ENCODE measurements at places on chromosomes 3 and 15.

DNA sequence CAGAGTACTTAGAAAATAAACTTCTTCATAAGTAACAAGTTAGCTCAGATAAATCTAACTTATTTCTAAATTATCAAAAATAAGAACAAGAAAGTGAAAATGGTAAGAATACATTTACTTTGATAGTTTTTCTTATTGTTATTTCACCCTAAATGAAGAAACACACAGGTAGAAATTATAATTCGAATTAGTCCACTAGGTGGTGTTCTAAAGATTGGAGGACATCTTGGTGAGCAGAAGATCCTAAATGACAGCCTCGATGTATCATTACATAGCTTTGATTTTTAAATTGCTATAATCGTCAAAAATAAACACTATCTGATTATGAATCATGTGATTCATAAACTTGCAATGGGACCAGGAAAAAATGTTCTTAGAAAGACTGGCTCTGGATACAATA is 280.8 kb upstream of the UBE2E2 start:
- H3K4me3 ChIP-seq = no peak overlapping the region
- no peaks in the 10 kb centered on the region for H3K4me1 ChIP-seq
- no peak overlapping the region for H3K27ac ChIP-seq
- H3K36me3 ChIP-seq = no peaks in the 10 kb centered on the region

DNA sequence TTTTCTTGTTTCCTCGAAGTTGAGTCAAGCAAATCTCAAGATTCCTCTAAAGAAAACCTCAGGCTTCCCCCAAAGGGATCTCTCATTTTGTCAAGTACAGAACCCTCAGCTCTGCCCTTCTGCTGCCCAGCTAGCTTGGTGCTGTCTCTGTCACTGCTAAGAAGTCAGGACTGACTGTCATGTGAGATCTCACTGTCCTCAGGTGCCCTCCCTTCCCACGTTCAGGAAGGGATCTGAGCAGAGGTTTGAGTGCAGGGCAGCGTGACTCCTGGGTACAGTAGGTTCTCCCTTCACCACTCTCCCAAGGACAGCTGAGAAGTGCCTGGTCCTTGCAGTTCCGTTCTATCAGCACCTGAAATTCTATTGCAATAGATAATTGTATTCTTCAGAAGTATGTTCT is 229.7 kb downstream of the SLCO3A1 start:
- peak overlapping the region; percentile 62 for H3K27ac ChIP-seq
- no peaks in the 10 kb centered on the region for H3K27me3 ChIP-seq
- DNase-seq = peak; percentile 63
- H3K36me3 ChIP-seq = no peaks in the 10 kb centered on the region
- peaks cover 13% of the 10 kb centered on the region for H3K4me1 ChIP-seq

DNA sequence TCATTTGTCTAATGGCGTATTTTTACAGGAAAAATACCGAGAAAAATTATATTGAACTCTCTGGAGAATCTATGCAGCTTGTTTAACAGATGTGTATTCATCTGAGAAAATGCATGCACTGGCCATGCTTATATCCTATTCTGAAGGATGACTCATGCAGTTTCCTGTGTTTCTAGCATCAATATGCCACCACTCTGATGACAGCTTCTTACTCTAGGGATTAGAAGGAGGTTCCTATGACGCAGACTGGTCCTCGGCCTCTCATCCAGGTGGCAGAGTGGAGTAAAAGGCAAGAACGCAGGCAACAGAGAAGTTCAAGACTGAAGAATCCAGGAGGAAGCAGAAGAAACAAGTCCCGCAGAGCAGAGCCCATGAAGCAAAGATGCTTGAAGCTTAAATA is 910.0 kb upstream of the ROBO1 start:
- no peaks in the 10 kb centered on the region for H3K36me3 ChIP-seq
- no peaks in the 10 kb centered on the region for H3K4me1 ChIP-seq
- H3K27ac ChIP-seq = no peak overlapping the region

GRCh38 chr3:111721747-111722146 is 126.6 kb upstream of the ZBED2 start:
- no peaks in the 10 kb centered on the region for H3K27me3 ChIP-seq
- no peak overlapping the region for H3K4me3 ChIP-seq
- no peaks in the 10 kb centered on the region for H3K4me1 ChIP-seq

DNA sequence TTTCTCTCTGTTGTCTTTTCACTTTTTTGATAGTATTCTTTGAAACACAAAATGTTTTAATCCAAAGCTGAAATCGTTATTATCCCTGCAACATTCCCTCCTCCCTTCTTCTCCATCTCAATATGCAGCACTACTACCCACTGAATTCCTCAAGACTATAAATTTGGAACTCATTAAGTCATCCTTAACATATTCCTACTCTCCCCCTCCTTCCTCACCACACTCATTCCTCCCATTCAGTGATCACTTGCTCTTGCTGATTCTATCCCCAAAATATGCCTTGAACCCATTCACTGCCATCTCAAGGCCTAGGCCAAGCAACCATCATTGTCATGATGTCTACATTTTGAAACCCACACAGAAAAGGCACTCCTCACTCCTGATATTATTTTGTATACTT is 2.4 kb upstream of the PIK3R4 start:
- H3K4me3 ChIP-seq = no peak overlapping the region
- no peak overlapping the region for H3K27ac ChIP-seq
- H3K27me3 ChIP-seq = no peaks in the 10 kb centered on the region
- no peak for DNase-seq
- no peaks in the 10 kb centered on the region for H3K4me1 ChIP-seq

DNA sequence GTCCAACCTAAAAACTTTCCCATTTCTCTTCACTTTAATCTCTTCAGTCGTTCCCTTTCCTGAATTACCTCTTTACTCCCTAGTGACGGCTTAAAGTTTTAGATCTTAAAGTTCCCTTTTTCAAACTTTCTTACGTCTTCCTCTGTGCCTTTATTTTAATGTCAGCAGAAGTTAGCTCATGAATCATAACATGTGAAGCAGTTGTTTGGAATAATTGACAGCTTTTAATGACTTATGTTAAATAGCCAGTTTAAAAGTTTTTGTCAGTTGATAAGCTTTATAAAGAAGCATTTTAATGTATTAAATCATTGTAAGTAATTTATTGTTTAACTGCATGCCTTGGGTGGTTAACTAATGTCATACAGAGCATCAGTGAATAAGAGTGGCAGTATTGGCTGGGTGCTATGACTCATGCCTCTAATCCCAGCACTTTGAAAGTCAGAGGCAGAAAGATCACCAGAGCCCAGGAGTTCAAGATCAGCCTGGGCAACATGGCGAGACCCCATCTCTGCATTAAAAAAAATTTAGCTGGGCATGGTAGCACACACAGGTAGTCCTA is 33.9 kb downstream of the PIK3CA start:
- H3K4me1 ChIP-seq = peaks cover 37% of the 10 kb centered on the region
- H3K36me3 ChIP-seq = no peaks in the 10 kb centered on the region

DNA sequence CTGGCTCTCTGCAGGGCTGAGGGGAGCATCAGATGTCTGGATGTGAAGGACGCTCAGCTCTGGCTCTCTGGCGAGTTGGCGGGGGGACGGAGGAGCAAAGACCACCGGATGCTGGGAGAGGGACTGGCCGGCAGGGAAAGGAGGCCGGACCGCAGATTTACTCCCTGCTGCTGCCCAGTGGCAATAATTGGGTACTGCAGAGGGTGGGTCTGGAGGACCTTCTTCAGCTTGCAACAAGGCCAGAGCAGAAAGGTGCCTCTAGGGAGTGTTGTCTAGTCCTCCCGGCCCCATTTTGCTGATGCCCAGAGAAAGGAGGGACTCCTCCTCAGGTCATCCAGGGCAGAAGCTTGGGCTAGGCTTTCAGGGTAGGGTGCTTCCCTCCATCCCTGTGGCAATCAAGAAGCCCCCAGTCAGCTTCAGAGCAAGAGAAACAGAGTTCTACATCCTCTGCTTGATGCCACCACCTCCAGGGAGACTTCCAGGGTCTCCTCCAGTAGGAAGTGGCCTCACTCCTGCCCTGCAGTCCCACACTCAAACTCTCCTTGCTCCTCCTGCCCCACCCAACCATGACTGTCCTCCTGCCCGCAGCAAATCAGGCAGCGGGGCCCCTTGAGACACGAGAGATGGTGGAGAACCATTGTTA is 20.3 kb upstream of the CSPG4 start:
- H3K36me3 ChIP-seq = no peaks in the 10 kb centered on the region
- peaks cover 56% of the 10 kb centered on the region for H3K4me1 ChIP-seq
- H3K4me3 ChIP-seq = no peak overlapping the region

DNA sequence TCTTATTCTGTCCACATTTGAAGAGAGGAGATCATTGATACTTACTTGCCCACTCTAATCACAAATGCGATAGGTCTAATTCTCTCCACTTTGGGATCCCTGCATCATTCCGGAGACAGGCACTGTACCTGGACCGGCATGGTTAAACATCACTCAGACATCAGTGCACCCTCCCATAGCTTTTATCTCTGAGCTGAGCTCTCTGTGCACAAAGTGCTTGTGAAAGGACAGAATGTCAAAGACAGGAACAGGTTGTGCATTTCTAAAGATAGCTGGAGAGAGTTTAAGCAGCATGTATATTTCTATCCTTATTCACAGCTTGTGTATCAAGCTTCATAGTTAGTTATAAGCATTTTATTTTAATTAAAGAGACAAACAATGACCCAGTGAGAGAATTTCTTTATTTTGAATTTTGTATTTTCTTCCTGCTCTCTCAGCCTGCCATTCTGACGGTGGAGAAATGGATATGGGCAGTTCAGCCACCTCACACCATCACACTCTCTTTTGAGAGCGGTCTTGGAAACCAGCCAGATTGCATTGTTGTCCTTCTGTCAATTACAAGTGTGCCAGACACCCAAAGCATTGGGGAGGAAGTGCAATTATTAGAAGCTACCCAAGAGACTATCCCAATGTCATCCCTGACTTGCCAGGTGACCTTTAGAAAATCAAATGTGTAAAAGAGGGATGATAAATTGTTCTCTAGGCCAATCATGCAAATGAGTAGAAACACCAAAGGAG is 65.2 kb upstream of the CHL1 start:
- no peaks in the 10 kb centered on the region for H3K27me3 ChIP-seq
- no peak for DNase-seq
- H3K4me1 ChIP-seq = no peaks in the 10 kb centered on the region
- no peak overlapping the region for H3K27ac ChIP-seq
- no peak overlapping the region for H3K4me3 ChIP-seq
- H3K36me3 ChIP-seq = no peaks in the 10 kb centered on the region

- H3K27me3 ChIP-seq = no peaks in the 10 kb centered on the region
- H3K4me1 ChIP-seq = no peaks in the 10 kb centered on the region
- no peak for DNase-seq
- H3K4me3 ChIP-seq = no peak overlapping the region
- H3K27ac ChIP-seq = no peak overlapping the region
Observed at GRCh38 chr3:128112357-128112968, 11.1 kb downstream of the RUVBL1 start.

DNA sequence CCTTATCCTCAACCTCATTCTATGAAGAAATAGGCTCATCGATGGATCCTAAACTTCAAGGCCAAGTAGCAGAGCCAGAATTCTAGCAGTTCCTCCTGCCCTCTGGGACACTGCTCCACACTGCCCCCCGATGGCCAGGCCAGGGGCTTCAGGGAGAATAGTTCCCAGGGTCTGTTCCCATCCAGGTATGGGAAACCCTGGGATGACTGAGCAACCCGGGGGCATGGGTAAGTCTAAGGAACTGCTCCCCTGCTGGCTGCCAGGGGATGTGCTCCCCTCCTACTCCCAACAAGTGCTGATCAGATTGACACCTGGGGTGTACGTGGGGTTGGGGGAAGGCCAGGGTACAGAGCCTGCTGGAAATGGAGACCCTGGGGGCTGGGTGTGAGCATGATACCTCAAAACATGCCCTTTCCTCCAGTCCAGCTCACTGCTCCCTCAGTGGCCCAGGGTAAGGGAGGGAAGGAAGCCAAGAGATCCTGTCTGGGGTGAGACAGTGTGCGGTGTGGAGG is 7.6 kb downstream of the ULK3 start:
- H3K36me3 ChIP-seq = no peaks in the 10 kb centered on the region
- H3K27me3 ChIP-seq = no peaks in the 10 kb centered on the region
- H3K27ac ChIP-seq = no peak overlapping the region
- H3K4me3 ChIP-seq = no peak overlapping the region

- H3K4me3 ChIP-seq = no peak overlapping the region
- no peak overlapping the region for H3K27ac ChIP-seq
- H3K36me3 ChIP-seq = no peaks in the 10 kb centered on the region
- no peaks in the 10 kb centered on the region for H3K4me1 ChIP-seq
Observed at GRCh38 chr3:58711871-58712270, 45.3 kb upstream of the FAM3D start.

GRCh38 chr3:44712455-44713075 is at the start of gene ZNF502:
Gene ZNF502, plus strand, starts transcription at chr3:44712660. Its CDS starts 7,602 bp downstream, at chr3:44720262.
- H3K27ac ChIP-seq = peak within 1 kb of the TSS; percentile 54
- peak; percentile 97 for DNase-seq
- H3K4me3 ChIP-seq = peak within 1 kb of the TSS; percentile 73
- H3K27me3 ChIP-seq = no peaks in the 10 kb centered on the region
- H3K36me3 ChIP-seq = no peaks in the 10 kb centered on the region
- H3K4me1 ChIP-seq = no peaks in the 10 kb centered on the region

- H3K4me3 ChIP-seq = no peak overlapping the region
- no peaks in the 10 kb centered on the region for H3K36me3 ChIP-seq
- H3K27ac ChIP-seq = no peak overlapping the region
- H3K27me3 ChIP-seq = no peaks in the 10 kb centered on the region
- no peak for DNase-seq
Observed at GRCh38 chr3:78970656-78971055, 797.1 kb downstream of the ROBO1 start.

DNA sequence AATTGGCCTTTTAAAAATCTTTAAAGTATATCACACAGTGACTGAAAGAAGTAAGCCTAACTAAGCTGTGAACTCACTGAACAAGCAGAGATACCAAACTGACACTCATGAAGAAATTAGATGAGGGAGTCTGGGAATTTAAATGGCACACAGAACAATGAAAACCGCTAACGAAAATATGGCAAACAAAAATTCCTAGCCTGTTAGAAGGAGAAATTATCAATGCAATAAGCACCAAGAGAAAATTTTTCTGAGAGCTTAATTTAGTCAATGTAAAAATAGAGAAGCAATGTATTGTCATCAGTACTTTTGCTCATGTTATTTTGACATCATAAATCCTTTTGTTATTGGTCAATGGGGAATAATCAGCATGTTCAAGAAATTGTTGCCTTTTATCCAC is 291.1 kb upstream of the PDZRN3 start:
- H3K4me3 ChIP-seq = no peak overlapping the region
- no peak for DNase-seq
- no peak overlapping the region for H3K27ac ChIP-seq
- H3K4me1 ChIP-seq = no peaks in the 10 kb centered on the region

GRCh38 chr3:141409940-141410241 is 41.6 kb downstream of the ZBTB38 start:
- peaks cover 44% of the 10 kb centered on the region for H3K4me1 ChIP-seq
- no peaks in the 10 kb centered on the region for H3K36me3 ChIP-seq
- DNase-seq = no peak
- H3K27ac ChIP-seq = peak overlapping the region; percentile 96

- H3K27ac ChIP-seq = no peak overlapping the region
- DNase-seq = no peak
- H3K36me3 ChIP-seq = no peaks in the 10 kb centered on the region
- H3K4me1 ChIP-seq = no peaks in the 10 kb centered on the region
- H3K27me3 ChIP-seq = no peaks in the 10 kb centered on the region
Observed at GRCh38 chr3:129263161-129263910, 13.9 kb downstream of the COPG1 start.

- no peak for DNase-seq
- no peaks in the 10 kb centered on the region for H3K4me1 ChIP-seq
- no peaks in the 10 kb centered on the region for H3K36me3 ChIP-seq
- H3K27ac ChIP-seq = no peak overlapping the region
- no peaks in the 10 kb centered on the region for H3K27me3 ChIP-seq
Observed at GRCh38 chr3:171258316-171258715, 201.9 kb downstream of the TNIK start.
